ENCODE measurements at places on chromosomes 11 and 22.

DNA sequence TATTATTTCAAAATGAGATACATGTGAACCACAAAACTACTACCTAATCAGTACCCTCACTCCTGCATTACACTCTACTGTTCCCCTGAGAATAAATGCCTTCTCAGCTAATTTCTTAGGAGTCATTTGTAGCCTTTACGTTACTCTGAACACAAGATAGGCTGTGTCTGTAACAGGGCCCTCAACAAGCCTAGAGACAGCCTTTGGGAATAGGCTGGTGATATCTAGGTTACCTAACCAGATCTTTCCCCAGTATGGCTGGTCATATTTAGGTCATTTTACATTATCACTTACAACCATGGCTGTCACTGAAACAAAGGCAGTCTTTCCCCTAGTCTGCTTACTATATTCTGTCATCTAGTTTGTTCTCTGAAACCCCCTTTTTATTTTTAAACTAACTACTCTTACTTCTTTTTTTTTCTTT lies 14.2 kb downstream of the ATM start:
- DNase-seq, result no peak

DNA sequence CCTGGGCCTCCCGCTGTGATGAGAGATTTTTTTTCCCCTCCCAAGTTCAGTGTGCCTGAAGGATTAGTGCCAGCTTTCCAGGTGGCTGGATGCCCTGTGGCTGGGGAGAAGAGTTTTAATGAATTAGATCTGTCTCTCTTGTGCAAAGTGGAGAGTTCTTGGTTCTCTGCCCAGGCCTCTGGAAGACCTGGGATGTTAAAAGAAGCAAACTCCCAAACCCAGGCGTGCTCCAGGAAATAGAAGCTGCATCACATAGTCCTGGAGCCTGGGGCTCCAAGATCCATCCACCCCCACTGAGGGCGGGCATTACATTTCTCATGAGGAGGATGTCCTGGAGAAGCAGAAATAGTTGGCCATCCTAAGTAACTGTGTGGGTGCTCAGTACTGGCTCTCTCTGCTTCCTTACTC lies 30.6 kb downstream of the SDHAF2 start:
- no peak for DNase-seq

GRCh38 chr11:31492320-31492913 lies 17.0 kb downstream of the IMMP1L start:
- DNase-seq, result no peak

- no peak for DNase-seq
Observed at GRCh38 chr11:115518983-115519628, 14.9 kb upstream of the CADM1 start.

DNA sequence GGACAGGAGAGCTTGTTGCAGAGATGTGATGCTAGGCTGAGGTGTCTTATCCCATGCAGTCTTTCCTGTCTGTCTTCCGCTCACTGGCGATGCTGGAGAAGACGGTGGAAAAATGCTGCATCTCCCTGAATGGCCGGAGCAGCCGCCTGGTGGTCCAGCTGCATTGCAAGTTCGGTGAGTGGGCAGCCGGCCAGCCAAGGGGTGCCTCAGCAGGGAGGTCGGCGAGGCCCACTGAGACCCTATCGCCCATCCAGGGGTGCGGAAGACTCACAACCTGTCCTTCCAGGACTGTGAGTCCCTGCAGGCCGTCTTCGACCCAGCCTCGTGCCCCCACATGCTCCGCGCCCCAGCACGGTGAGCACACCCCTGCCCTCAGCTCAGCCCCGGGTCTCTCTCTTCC lies 1.7 kb downstream of the RAD9A start:
- no peak for DNase-seq

- DNase-seq, result no peak
Observed at GRCh38 chr11:82719361-82720105, 14.1 kb downstream of the FAM181B start.

- no peak for DNase-seq
Observed at GRCh38 chr22:26448334-26448733, 19.3 kb downstream of the ASPHD2 start.

GRCh38 chr11:45193695-45194094 lies 47.3 kb downstream of the PRDM11 start:
- no peak for DNase-seq

DNA sequence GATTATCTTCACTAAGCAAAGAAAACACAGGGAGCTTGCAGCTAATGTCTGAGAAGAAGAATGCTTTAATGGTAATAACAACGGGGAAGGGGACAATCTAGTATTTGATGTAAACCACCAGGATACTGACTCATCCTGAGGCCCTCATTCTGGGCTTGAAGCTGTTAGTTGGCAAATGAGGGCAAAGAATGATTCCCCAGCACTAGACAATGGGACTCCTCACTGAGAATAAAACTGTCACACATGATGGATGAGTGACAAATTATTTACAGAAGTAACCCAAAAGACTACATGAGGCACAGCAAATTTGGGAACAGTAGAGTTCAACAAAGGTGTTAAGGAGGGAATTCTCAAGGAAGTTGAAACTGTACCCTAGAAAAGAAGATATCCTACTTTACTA lies 76.3 kb downstream of the FAM168A start:
- no peak for DNase-seq

DNA sequence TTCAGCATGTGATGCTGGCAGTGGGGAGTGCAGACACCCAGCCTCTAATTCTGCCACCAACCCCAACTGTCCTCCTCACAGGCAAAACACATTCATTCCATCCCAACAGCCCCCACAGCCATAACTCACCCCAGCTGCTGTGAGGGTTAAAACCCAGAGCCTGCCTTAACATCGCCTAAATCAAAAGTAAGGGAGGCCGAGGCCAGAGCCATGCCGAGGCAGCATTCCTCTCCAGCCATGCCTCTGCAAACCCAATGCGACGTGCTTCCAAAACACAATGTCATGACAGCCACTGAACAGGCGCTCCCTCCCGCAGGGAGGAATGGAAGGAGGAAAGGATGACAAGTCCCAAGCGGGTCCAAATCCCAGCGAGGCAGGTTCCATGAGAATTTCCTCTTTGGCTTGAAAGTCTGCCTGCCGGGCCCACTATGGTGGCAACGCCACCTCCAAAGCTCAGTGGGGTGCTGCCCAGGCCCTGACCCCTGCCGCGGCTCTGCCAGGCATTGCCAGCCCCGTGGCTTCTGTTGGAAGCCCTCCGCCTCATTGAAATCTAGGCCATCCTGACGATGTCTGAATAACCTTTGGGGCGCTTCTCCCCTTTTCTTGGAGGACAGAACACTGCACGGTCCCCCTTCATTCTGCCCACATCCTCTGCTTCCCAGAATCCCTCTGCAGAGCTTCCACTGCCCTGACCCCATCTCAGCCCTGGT lies 472.3 kb downstream of the BRD1 start:
- DNase-seq, result no peak

GRCh38 chr22:26632422-26633155 lies 10.8 kb downstream of the CRYBA4 start:
- no peak for DNase-seq

DNA sequence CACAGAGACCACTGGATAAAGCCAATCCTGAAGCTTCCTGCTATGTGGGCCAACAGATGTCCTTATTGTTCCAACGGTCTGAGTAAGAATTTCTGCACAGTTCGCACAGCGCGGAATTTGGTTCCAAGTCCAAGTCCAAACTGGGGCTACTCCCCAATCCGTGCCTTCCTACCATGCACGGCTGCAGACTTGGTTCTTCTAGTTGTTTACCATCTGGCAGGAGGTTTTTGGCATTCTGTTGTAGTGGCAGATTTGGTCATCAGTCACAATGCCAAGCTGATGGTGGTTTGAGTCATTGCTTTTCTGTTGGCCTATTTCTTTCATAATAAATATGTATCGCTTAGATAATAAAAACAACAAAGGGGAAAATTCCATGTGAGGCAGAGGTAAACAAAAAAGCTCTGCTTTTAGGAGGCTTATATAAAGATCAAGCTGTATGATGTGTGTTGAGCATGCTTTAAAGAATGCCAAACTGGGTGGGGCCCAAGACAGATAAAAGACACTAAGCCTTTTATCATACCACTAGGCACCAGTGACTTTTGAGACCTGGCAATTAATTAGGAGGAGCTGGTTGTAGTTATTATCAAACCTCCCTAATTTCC lies 52.5 kb upstream of the SYN3 start:
- no peak for DNase-seq

- no peak for DNase-seq
Observed at GRCh38 chr11:47991266-47991830, 11.0 kb downstream of the PTPRJ start.

DNA sequence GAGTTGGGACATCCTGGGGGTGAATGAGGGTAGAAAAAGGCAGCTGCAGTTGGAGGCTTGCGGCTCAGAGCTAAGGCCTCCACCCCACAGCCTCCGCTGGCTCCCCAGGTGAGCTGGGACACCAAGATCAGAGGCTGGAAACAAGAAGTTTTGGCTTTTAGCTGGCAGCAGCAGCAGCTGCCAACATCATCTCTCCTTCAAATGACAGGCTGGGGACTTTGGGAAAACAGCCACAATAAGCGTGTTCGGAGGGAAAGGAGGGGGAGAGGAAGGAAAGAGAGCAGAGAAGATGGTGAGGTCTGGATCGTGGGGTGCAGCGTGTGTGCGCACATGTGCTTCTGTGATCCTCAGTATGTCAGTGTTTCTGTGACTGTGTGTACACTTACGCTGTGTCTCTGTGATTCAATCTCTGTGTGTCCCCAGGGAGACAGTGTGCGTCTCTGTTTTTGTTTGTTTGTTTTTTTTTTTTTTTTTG lies 62.0 kb upstream of the RASD2 start:
- DNase-seq, result no peak

DNA sequence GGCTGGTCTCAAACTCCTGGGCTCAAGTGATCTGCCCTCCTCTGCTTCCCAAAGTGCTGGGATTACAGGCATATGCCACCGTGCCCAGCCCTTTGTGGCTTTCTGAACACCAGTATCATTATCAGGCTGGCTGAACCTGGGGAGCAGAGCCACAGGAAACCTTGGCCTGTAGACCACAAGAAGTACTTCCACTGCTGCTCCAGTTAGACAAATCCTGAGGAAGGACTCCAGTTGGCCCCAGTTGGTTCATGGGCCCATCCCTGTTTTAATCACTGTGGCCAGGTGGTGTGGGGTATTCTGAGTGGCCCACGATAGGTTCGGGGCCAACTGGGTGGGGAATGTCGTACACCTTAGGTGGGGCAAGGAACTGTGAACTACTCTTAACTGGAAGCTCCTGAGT lies 5.5 kb upstream of the DUSP18 start:
- DNase-seq, result no peak

GRCh38 chr11:68817554-68817953 lies 24.2 kb downstream of the CPT1A start:
- DNase-seq, result no peak

DNA sequence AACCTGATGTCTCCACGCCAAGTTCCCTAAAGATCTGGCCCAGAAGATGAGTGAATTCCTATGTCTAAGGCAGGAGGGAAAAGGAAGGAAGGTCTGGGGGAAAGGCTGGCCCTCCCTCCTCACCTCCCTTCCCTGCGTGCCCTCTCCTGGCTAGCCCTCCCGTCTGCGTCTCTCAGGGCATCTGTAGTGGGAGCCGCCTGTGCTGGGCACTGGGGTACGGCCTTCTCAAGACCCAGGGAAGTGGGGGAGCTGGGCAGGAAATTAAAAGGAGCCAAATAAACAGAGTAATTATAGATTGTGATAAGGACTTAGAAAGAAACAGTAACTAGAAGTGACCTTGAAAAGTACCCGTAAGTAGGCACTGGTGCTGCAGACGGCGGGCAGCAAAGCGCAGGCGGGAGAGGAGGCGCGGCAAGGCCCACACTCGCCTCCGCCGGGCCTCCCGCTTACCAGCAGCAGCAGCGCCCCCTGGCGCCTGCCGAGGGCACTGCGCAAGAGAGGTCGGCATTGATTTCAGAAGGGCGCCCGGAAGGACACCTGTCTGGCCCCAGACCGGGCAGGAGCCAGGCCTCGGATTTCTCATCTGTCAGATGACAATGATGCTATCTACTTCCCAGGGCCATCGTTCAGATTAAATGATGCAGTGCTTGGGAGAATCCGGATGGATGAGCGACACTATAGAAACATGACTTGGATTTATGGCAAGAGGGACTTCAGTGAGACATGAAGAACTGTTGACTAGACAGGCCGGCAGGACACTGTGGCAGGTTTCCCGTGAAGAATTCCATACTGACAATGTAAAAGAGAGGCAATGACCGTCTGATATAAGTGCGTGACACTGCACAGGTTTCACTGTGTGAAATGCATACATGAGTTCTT lies 7.3 kb downstream of the KCNJ1 start:
- peak; percentile 78 for DNase-seq

DNA sequence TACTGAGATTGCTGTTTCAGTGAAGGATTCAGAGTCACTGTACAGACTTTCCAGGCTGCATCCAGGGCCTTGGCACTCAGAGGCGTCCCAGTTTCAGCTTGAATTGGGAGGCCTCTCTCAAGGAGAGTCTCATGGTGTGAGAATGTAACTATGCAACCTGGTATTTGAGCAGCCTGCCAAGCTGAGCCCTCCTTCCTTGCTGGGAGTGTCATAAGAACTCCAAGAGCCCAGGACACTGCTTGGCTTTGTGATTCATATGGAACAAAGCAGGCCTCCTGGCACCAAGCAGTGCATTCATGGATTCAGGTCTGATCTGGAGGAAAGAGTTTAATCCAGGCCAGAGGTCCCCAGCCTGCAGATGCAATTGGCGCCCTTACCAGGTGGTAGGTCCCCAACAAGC lies 171.7 kb downstream of the DBX1 start:
- DNase-seq, result no peak

GRCh38 chr22:35044607-35045390 lies 21.2 kb upstream of the ISX start:
- no peak for DNase-seq

- no peak for DNase-seq
Observed at GRCh38 chr11:79330651-79331050, 110.2 kb downstream of the TENM4 start.

DNA sequence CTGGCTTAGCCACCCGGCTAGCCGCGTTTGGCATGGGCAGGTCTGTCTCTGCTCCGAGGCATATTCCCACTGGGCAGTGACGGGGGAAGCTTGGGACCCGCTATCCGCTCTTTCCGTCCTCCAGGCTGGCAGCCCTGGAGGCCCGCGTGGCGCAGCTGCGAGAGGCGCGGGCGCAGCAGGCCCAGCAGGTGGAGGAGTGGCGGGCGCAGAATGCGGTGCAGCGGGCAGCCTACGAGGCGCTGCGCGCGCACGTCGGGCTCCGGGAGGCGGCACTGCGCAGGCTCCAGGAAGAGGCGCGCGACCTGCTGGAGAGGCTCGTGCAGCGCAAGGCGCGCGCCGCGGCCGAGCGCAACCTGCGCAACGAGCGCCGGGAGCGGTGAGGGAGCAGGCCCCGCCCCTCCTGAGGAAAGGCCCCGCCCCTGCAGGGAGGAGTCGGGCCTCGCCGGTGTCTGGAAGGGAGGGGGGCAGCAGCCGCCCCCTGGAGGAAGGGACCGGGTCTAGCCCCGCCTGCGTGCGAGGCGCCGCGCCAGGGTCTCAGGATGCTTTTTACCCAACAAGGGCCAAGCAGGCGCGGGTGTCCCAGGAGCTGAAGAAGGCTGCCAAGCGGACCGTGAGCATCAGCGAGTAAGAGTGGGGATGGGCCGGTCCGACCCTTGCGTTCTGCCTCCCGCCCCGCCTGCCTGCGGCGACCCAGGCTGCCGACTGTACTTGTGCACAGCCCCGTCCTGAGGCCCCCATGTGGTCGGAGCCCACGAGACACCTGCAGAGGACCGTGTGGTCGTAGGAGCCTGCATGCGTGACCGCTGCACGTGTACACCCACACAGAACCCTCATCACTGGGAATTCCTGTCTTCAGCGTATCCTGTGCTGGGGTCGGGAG lies 7.9 kb downstream of the ATG16L2 start:
- peak; percentile 90 for DNase-seq

- no peak for DNase-seq
Observed at GRCh38 chr11:70873736-70874412, 378.5 kb downstream of the SHANK2 start.

Data from activated CD4-positive, alpha-beta T cell treated with anti-CD3 and anti-CD28 coated beads, Interleukin-2, amount 50 U/mL, for 1 hour (primary cell).